ENCODE measurements at places on chromosomes 1 and 21.

GRCh38 chr1:77950873-77951272 lies 28.0 kb downstream of the FUBP1 start:
- no peak for DNase-seq

- DNase-seq = no peak
Measured at GRCh38 chr21:39181205-39181818, 1.9 kb downstream of the PSMG1 start.

DNA sequence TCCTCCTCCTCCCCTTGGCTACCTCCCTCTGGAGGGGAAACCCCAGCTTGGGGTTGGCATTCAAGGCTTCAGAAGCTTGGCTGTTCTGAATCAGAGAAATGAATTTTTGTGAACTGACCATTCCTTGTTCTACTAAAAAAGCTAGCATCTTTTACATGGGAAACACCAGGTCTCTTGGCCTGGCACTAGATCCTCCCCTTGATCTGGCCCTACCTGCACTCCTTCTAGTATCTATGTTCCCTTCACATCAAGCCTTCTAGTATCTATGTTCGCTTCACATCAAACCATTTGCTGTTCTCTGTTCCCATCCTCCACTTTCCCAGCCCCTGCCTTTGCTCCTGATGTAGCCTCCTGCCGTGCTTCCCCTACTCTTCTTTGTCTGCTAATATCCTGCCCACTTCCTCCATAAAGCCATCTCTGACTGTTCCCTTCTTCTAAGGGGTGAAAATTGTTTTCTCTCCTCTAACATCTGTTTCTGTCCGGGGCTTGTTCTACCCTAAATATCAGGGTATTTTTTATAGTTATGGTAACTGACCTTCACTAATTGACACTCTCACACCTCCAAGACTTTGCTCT lies 25.8 kb downstream of the FAM151A start:
- no peak for DNase-seq

GRCh38 chr1:219834314-219834917 lies 93.9 kb downstream of the SLC30A10 start:
- no peak for DNase-seq

GRCh38 chr21:39144191-39144590 lies 39.1 kb downstream of the PSMG1 start:
- no peak for DNase-seq
